ENCODE measurements at places on chromosomes 5 and 9.
A peak's percentile ranks its signal among the peaks of the same experiment; 100 is the strongest.

DNA sequence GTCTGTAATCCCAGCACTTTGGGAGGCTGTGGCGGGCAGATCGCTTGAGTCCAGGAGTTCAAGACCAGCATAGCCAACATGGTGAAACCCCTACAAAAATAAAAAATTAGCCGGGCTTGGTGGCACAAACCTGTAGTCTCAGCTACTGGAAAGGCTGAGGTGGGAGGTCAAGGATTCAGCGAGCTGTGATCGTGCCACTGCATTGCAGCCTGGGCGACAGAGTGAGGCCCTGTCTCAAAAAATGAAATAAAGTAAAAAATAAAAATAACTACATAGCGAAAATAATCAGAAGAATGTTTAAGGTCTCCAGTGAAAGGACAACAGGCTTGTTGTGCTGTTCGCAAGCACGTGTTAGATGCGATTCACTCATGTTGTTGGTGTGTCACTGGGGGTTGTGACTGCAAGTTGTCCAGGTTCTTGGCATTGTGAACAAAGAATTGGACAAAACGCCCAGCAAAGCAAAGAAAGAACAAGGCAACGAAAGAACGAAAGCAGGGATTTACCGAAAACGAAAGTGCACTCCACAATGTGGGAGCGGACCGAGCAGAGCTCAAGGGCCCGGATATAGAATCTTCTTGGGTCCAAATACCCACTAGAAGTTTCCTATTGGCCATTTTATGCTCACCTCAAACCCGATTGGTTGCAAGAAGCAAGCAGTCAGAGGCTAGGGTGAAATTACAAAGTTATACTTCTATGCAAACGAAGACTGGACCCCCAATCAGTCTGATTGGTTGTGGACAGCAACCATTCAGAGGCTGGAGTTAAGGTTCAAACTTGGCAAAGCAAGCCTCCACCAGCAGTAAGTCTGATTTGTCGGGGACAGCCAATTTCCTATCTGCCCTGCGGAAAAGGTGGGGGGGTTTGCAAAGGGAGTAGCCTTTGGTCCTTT lies 844 bp upstream of the MCCC2 start:
- peak; percentile 44 for DNase-seq

DNA sequence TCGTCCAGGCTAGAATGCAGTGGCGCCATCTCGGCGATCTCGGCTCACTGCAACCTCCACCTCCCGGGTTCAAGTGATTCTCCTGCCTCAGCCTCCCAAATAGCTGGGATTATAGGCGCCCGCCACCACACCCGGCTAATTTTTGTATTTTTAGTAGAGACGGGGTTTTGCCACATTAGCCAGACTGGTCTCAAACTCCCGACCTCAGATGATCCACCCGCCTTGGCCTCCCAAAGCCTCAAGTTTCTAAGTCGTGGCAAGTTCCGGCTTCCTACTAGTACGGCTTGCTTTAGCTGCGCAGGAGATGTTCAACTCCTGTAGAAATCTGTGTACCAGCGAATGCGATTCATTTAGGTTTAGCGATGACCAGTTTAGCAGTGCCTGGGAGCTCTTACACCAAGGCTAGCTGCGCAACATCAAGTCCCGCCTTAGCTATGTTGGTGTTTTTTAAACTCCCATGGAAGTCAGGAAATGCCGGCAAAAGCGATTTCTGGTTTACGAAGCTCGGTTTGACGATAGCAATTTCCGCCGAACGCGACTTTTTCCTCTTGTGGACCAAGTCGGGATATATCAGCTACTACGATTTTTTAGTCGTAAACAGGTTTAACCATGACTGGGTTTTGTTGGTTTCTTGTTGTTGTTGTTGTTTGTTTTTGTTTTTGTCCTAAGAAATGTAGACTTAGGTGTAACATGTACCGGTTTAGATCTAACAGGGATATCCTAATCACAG lies 46.4 kb downstream of the ANXA2R start:
- DNase-seq, result no peak

DNA sequence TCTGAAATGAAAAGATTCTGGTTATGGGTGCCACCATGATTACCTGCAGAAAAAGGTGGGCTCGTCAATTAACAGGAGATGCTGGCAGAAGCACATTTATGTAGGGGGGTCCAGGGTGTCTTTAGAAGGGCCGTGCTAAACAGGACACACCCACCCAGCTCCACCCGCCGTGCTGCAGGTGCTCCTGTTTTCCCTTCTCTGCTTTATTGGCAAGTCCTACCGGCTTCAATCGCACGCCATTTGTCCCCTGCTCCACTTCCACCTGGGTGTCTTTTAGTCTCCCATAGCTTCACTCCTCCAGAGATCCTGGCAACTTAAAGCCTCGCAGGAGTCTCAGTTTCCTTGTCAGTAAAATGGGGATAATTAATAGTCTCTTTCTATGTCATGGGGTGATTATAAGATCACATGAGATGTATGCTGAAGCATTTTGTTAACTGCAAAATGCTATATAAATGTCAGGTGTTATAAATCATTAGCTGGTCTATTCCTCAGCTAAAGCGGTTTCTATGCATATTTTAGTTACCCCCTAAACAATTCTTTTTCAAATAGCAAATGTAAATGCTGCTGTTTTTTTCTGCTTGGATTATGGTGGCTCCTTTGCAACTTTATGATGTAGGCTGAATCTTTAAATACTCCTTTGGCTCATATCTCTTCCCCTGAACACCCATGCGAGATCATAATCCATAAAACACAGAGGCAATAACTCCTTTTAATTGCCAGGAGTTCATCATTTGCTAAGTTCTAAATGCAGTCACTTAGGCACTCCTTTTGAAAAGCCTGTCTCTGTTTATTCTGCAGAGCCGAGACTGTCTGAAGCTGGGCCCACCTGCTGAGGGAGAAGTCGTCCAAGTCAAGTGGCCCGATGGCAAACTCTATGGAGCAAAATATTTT lies 406.9 kb downstream of the KDM4C start:
- no peak for DNase-seq

GRCh38 chr9:127961613-127962155 lies 19.1 kb downstream of the EEIG1 start:
- DNase-seq, result no peak

DNA sequence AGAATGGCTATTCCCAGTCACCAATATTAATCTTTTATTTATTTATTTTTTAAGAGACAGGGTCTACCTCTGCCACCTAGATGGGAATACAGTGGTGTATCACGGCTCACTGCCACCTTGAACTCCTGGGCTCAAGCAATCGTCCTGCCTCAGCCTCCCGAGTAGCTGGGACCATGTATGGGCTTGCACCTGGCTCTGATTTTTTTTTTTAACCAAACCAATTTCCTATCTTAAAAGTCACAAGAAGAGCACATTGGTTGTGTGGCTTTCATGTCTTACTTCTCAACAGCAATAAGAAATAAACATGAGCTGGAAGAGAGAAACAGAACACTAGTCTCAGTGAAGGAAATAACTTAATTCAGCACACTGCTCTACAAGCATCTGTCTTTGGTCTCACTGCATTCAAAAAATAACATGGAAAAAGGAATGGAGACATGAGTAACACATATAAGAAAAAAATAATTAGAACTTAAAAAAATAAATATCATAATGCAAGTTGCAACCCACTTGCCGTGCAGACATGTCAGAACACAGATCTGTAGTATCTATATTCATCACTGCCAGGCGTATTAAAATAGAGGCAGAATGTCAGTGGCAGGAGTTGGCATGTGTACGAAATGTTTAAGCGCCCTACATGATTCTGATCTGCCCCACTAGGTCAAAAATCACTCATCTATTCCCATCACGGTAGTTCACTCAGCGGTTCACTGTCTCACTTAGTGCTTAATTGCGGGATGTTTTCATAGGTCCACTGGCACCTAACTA lies 66.4 kb downstream of the EFNA5 start:
- no peak for DNase-seq

DNA sequence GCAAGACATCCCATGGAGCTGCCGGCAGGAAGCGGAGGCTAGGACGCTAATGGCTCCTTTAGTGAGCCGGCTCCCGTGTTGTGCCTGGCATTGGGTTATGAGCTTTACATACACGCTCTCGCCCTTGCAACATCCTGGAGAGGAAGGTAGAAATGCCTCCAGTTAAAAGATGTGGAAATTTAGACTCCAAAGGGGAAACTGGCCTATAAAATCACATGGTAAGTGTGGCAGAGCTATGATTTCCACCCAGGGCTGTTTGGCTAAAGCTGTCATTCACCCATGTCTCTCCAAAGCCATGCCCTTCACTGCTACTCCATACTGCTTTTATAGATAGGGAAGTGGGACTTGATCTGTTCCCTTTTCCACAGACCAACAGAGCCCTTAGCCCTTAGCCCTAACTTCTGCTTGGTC lies 5.2 kb downstream of the GM2A start:
- no peak for DNase-seq

- no peak for DNase-seq
Observed at GRCh38 chr9:97132865-97133264, 93.9 kb upstream of the CTSV start.

- no peak for DNase-seq
Observed at GRCh38 chr5:172379481-172379880, 74.8 kb downstream of the SH3PXD2B start.

- DNase-seq, result no peak
Observed at GRCh38 chr9:116992865-116993264, 305.8 kb downstream of the TRIM32 start.

DNA sequence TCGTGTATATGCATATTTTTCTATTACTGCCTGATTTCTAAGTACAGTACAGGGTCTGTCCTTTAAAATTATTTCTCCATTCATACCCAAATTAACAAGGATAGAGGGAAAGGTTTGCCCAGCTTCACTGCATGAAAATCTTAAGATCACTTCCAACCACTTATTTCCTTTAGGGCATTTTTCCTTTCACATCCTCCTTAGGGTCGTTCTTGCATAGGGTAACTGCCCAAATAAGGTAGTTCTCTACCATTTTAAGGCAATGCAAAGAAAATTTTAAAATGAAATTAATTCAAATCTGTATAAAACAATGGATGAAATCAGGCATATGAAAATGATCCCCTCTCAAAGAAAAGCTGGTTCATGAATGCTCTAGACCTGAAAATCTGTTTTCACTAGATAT lies 4.1 kb upstream of the CDC20B start:
- no peak for DNase-seq

Measured in ACHN (cell line).